ENCODE measurements at places on chromosomes 5 and 9. TPM values are rescaled to one million over a fixed set of nuclear protein-coding genes. Genes with fewer than 3 reads are reported as not detected.

Gene CLK4
- total RNA-seq: 29.5 TPM

Gene C9orf153
- total RNA-seq: not detected

Gene GEMIN5
- 13.0 TPM for total RNA-seq

Gene NEUROG1
- not detected for total RNA-seq

Gene PGGT1B
- total RNA-seq: 43.6 TPM

Gene COL5A1
- 0.10 TPM for total RNA-seq

Gene DCAF12
- total RNA-seq: 44.1 TPM

Gene PGM5
- total RNA-seq: not detected

Gene CATSPER3
- total RNA-seq: 0.88 TPM

Gene FAXDC2
- not detected for total RNA-seq

Gene PANK3
- 63.9 TPM for total RNA-seq

Gene NINJ1
- 37.4 TPM for total RNA-seq

Gene ITGA1
- total RNA-seq: 8.0 TPM

Gene GADD45G
- 40.4 TPM for total RNA-seq

Gene PRRX2
- total RNA-seq: not detected

Gene TPM2
- 9.2 TPM for total RNA-seq

Gene PCDHB12
- total RNA-seq: not detected

Gene DEPDC1B
- 42.3 TPM for total RNA-seq

Gene TNFSF15
- total RNA-seq: 0.03 TPM

Measured in activated CD4-positive, alpha-beta memory T cell treated with anti-CD3 and anti-CD28 coated beads, Interleukin-2, amount 10 ng/mL, durations not matched to agents 7 days and 5 days (primary cell).